ENCODE measurements at places on chromosomes 12 and 14.

- DNase-seq, result no peak
These were observed 401.1 kb upstream of the FOXG1 start for GRCh38 chr14:28365510-28365909.

- no peak for DNase-seq
These were observed 175.8 kb downstream of the PAH start for GRCh38 chr12:102741196-102741595.

- DNase-seq, result no peak
These were observed 8.8 kb upstream of the BICDL1 start for GRCh38 chr12:119980242-119980641.

GRCh38 chr12:6613015-6613775 lies 6.0 kb upstream of the CHD4 start:
- peak; percentile 92 for DNase-seq

DNA sequence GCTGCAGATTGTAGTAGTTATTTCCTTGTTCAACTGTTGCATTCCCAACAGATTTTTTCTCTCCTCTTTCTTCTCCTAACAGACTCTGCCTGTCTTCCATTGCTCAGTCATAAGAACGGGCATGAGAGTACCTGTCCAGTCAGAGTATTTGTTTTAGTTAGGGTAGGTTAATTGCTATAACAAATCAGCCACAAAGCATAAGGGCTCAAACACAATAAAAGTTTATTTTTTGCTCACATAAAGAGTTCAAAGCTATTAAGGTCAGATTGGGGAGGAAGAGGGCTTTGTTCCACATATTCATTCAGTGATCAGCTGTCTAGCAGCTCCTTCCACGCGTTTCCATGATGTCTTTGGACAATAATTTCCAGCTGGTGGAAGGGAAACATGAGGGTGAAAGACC lies 92.8 kb upstream of the PLXNC1 start:
- DNase-seq, result no peak

GRCh38 chr14:59359431-59360124 lies 105.6 kb downstream of the GPR135 start:
- peak; percentile 22 for DNase-seq

- DNase-seq, result no peak
These were observed 845 bp downstream of the GIT2 start for GRCh38 chr12:109995361-109995685.

DNA sequence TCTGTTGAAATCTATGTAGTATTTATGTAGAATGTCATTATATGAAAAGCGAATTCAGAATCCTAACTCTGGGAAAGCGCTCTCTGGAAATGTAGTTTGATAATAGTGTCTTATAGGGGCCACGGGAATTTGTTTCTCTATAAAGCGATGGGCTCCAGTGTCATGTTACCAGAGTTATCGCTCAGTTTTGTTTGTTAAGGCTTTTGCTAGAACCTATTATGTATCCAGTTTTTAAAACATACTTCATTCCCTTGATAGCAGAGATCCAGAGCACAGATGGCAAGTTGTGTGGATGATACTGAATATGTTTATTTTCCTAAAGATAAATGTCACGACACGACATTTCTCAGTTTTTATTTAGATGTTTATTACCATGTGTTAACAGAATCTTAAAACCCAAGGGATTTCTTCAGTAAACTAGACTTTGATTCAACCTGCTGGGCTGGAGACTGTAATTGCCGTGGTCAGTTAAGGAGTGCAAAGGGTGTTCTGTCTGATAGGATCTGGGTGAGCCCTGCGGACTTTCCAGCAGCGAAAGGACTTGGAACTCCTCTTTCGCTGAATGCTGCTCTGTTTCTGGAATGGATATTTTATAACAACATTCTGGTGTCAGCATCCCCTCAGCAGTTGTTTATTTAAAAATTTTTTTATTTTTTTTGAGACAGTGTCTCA lies 1.7 kb upstream of the DNAH10 start:
- DNase-seq, result no peak

DNA sequence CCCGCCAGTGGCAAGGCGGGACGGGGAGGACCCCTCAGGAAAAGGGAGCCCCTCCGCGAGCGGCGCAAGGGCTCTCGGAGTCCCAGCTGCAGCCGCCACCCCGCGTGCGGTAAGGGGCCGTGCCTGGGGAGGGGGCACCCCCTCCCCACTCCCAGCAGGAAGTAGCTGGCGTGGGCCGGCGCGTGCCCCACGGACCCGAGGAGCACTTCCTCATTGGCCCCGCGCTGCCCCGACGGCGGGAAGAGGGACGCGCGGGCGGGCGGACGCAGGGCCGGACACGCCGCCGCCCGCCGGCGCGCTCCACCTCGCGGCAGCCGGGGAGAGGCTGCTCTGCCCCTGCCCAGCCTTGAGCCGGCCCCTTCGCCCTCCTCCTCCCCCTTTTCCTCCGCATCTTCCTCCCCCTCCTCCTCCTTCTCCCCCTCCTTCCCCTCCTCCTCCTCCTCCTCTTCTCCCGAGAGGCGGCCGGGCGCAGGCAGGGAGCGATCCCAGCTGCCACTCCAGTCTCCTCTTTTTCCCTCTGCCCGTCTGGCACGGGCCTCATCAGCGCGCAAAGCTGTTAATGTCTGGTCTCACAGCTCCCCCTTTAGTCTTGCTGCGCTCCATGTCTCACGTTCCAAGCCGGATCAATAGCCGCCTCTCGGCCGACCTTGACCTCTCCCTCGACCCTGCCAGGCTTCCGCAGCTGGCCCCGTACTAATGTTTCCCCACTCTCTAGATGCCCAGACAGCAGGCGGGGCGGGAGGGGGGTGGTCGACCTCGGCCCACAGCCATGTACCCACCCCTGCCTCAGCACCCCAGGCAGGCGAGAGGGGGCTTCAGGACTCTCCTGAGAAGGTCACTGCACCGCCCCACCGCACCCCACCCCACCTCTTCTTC lies 2.6 kb upstream of the BCL11B start:
- DNase-seq, result peak; percentile 94

- no peak for DNase-seq
These were observed 2.0 kb upstream of the NECAP1 start for GRCh38 chr12:8080120-8080519.

- DNase-seq, result no peak
These were observed 135.1 kb upstream of the PDZRN4 start for GRCh38 chr12:41053046-41053445.

- DNase-seq, result no peak
These were observed 20.1 kb upstream of the LDHB start for GRCh38 chr12:21677622-21678277.

DNA sequence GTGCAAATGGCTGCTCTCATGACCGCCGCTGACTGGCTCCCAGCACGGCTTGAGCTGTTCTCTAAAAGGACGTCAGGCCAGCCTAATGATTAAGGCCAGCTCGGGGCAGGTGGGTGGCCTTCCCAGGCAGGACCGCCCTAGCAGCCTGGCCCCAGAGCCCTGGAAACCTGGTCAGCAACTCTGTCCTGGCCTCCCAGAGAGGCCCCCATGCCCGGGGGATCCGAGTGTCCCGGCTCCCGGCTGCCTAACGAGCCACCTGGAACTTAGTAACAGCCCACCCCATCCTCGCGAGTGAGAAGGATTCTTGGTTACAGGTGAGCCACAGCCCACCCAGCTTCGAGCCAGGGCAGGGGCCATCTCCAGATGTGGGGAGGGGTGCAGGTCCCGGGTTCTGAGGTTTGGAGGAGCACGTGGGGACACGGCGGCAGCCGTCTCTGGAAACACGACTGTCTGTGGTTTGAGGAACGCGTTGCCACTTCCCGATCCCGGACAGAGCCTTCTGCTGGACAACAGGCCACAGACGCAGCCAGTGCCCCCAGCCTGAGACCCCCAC lies 73.8 kb upstream of the FBRSL1 start:
- no peak for DNase-seq

DNA sequence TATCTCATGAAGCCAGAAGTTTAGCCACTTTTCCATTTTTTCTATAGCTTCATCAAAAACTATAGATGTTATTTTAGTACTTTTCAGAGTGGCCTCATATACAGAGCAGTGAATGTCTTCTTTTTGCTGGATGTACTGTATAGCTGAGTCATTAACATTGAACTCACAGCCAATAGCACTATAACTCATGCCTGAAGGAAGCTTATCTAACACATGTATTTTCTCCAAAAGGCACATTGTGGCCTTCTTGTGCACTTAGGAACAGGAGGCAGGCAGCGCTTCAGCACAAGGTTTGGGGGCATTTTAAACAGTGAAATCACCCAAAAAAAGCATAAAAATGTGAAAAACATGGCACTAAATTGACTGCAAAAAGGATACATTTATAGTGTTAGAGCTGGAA lies 336.8 kb upstream of the TMTC1 start:
- no peak for DNase-seq

GRCh38 chr12:13177373-13177772 lies 19.2 kb upstream of the EMP1 start:
- no peak for DNase-seq

DNA sequence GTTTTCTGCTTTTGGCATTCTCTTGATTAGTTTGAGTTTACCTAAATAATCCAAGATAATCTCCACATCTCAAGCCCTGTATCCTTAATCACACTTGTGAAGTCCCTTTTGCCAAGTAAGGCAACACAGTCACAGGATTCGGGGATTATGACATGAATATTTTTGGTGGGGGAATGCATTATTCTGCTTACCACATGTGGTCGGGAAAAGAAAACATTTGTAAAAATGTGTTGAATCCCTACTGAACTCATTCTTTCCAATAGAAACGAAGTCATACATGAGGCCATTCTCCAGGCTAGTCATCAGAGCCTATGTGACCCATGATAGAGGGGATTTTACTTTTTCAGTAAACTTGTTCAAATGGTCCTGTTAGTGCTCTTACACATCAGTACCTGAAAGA lies 58.5 kb upstream of the PRICKLE1 start:
- no peak for DNase-seq

DNA sequence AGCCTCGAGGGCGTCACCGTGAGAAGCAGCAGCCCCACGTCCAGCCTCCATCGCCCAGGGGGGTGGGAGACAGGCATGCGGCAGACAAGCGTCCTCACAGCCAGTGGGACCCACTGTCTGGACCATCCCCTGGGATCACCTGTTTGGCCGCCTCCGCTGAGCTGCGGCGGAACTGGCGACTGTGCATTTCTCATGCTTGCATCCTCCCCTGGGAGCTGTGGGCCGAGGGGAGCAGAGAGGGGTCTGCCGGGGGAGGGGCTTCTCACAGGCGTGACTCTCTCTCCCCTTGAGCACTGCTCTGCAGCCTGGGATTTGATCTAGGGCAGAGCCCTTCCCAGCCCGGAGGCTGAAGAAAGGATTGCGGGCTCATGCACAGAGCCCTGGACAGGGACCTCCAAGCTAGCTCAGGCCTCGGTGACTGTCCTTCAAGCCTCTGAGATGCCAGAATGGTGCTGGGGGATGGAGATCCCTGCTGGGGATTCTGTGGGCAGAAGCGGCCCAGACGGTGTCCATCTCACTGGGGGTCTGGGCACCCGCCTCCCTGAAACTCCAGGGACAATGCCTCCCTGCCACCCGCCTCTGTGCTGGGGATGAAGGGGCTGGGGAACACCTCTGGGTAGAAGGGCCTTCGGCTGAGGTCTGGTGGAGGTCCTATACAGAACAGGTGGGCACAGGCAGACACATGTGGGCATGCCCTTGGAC lies 61.1 kb downstream of the PRIMA1 start:
- no peak for DNase-seq

DNA sequence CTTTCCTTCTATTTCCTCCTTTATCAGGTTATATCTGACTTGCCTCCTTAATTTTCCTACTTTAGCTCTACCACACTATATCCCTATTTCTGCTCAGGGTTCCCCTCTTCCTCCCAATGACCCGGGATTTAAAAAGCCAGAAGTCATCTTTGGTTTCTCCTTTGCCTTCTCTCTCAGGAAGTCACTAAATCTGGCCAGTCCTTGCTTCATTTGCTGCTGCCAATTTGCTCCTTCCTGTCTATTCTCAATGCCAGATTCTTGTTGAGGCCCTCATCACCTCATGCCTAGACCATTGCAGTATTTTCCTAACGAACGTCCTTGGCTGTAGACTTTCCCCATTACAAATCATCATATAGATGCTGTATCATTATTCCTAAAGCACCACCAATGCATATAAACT lies 26.5 kb upstream of the NID2 start:
- no peak for DNase-seq

- peak; percentile 13 for DNase-seq
These were observed 3.7 kb upstream of the NECAP1 start for GRCh38 chr12:8078398-8078797.

All from NCI-H1092 treated with DMSO at 0.1 percent for 48 hours (cell line).